ENCODE measurements at places on chromosomes 13 and 19.

DNA sequence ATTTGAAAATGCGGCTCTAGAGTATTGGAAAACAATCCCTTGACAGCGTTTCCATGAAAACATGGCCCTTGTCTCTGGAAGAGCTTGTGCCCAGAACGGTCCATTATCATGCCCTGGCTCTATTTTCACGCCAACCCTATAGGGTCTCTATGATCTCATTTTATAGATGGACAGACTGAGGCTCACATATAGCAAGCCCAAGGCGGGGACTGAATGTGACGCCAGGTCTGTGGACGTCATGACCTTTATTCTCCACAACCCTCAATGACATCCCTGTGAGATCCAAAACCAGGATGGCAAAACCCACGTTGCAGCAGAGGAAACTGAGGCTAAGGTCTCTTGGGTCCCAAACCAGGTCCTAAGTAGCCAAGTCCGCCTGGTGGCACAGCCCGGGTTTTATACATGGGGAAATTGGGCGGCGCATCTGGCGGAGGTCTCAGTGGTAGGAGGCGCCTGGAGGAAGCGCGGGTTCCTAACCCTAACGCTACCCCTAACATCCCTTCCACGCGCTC is 425 bp upstream of the COLGALT1 start:
- DNase-seq = no peak

- DNase-seq = no peak
These were observed 496 bp downstream of the ZNF574 start for GRCh38 chr19:42076380-42076944.

DNA sequence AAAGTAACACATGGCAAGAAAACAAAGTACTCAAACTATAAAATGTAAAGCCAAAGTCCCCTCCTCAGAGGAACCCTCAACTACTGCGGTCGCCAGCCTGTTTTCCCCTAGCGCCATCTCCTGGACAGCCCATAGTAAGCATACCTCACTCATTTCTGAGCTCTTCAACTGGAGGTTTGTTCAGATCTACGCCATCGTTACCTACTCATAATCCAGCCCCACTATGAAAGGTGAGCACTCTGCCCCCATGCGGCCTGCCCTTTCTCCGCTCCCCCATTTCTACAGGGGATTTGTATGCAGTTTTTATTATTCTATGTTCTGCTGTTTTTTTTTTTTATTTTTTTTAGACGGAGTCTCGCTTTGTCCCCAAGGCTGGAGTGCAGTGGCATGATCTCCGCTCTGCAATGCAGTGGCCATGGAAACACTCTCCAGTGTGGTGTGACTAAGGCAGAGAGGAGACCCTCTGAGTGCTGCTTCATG is 26.2 kb downstream of the OPA3 start:
- DNase-seq = peak; percentile 74

GRCh38 chr13:113633485-113633873 is 24.5 kb downstream of the ATP4B start:
- DNase-seq = no peak

- no peak for DNase-seq
These were observed 7.2 kb upstream of the ZNF606 start for GRCh38 chr19:58009666-58010301.

- DNase-seq = no peak
These were observed 13.6 kb downstream of the KLF5 start for GRCh38 chr13:73072239-73072900.

DNA sequence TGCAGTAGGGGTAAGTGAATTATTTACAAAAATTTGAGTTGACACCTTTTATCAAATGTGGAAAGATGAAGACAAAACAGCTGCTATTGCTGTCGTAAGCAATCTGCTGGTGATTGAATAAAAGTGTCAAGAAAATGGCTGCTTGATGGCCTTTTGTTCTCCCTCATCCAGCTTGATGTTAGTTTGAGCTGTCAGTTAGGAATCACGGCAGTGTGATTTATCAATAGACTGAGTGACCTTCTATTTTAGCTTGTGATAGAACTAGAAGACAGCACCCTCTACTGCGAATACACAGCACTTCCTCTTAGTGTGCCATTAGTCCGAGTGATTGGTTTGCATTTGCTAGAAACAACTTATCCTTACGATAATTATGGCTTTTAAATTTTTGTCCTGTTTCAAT is 76.3 kb downstream of the MZT1 start:
- no peak for DNase-seq

- no peak for DNase-seq
These were observed 1205.2 kb upstream of the MIR17HG start for GRCh38 chr13:90142251-90142650.

DNA sequence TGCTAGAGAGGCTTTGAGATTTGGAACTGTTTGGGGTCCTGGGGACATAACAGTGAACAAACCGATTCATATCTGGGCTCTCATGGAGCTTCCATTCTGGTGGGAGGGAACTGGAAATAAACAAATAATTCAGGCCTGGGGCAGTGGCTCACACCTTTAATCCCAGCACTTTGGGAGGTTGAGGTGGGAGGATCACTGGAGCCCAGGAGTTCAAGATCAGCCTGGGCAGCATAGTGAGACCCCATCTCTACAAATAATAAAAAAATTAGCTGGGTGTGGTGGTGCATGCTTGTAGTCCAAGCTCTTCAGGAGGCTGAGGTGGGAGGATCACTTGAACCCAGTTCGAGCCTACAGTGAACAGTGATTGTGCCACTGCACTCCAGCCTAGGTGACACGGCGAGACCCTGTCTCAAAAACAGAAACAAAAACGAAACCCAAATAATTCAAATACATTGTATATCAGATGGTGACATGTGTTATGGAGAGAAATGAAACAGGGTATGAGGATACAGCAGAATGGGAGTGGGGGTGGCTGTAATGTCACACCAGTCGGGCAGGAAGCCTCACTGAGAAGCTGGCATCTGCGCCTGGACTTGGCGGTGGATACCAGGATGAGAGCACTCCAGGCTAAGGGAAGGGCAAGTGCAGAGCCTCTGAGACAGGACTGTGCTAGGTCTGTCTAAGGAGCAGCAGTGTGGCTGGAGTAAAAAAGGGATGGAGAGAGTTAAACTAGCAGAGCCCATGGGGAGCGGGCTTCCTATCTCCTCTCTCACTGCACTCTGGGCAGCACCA is 131.1 kb upstream of the ZNF536 start:
- DNase-seq = no peak

- DNase-seq = no peak
These were observed 66.3 kb downstream of the MAP4K1 start for GRCh38 chr19:38551450-38551813.

GRCh38 chr19:31214086-31214485 is 135.2 kb downstream of the TSHZ3 start:
- DNase-seq = no peak

- no peak for DNase-seq
These were observed 4.2 kb downstream of the KLK3 start for GRCh38 chr19:50858886-50859285.

DNA sequence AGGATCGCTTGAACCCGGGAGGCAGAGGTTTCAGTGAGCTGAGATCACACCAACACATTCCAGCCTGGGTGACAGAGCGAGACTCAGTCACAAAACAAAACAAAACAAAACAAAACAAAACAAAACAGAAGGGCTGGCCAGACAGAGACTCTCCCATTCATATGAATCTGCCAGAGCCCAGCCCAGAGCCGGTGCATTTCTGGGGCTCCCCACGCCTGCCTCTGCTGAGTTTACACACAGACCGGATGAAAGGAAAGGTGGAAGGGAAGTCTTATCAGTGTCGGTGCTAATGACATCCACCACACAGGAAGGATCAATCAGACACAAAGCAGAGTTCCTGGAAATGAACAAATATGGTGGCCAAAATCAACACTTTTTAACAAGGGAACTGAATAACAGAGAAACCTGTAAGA is 6.8 kb downstream of the TRAPPC6A start:
- peak; percentile 59 for DNase-seq

GRCh38 chr19:35710784-35711723 is 6.7 kb downstream of the ZBTB32 start:
- DNase-seq = no peak

DNA sequence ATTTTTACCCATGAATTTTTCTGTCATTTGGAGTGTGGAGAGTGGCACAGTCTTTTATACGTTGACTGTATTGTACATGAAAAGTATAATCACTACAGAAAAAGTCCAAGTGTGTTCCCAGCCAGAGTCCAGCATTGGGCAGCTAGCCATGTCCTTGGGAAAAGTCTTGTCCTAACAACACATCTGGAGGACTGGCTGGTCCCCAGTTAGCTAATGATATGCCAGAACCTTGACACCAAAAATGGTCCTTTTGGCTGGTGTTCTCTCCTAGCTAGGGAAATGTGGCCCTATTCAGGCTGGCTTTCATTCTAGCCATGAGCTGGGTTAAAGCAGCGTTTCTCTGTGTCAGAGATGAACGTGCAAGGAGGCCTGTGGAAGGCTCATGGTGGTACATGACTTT is 98.9 kb downstream of the ESD start:
- DNase-seq = no peak

GRCh38 chr13:106986687-106987426 is 418.9 kb upstream of the ARGLU1 start:
- DNase-seq = no peak

GRCh38 chr13:112876305-112877000 is 92.6 kb upstream of the MCF2L start:
- DNase-seq = no peak

- DNase-seq = no peak
These were observed 725.2 kb upstream of the SLITRK1 start for GRCh38 chr13:84607261-84608013.

- DNase-seq = no peak
These were observed 4.6 kb downstream of the UBA2 start for GRCh38 chr19:34432797-34433196.

GRCh38 chr19:11142528-11143171 is 12.9 kb downstream of the SPC24 start:
- DNase-seq = peak; percentile 71

DNA sequence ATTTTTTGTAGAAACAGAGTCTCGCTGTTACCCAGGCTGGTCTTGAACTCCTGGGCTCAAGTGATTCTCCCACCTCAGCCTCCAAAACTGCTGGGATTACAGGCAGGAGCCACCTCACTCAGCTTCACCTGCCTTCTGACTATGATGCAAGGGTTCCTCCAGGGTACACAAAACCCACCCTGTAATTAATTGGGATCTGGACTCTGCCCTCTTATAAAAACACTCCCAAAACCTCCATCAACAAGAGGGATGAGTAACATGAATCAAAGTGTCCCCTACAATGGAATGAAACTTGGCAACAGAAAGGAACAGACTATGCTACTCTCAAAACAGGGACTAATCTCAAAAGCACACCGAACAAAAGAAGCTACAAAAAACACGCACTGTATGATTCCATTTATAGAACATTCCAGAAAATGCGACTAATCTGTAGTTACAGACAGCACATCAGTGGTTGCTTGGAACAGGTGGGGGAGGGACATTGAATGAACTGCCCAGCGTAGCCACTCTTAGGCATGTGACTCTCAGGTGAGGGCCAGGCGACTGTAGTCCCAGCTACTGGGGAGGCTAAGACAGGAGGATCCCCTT is 3.2 kb upstream of the PRR36 start:
- DNase-seq = no peak

- peak; percentile 63 for DNase-seq
These were observed 6.7 kb upstream of the PCDH17 start for GRCh38 chr13:57624565-57625435.

DNA sequence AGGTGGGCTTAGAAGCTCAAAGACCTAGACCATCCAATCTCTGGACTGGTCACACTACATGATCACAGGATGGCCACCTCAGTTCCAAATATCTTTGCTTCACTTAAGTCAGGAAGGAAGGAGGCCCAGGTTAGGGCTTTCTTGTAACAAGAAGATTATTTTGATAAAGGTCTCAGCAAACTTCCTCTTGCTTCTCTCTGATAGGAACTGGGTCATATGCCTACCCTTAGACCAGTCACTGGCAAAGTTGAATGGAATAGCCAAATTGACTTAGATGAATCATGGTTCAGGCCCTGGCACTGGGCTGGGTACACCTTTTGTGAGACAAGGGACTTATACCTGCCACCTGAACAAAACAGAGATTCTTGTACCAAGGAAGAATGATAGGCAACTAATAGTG is 11.0 kb downstream of the FRY start:
- no peak for DNase-seq

- DNase-seq = no peak
These were observed 117.2 kb downstream of the SLITRK5 start for GRCh38 chr13:87788363-87788762.

- DNase-seq = no peak
These were observed 117.6 kb upstream of the MAB21L1 start for GRCh38 chr13:35594096-35594495.

DNA sequence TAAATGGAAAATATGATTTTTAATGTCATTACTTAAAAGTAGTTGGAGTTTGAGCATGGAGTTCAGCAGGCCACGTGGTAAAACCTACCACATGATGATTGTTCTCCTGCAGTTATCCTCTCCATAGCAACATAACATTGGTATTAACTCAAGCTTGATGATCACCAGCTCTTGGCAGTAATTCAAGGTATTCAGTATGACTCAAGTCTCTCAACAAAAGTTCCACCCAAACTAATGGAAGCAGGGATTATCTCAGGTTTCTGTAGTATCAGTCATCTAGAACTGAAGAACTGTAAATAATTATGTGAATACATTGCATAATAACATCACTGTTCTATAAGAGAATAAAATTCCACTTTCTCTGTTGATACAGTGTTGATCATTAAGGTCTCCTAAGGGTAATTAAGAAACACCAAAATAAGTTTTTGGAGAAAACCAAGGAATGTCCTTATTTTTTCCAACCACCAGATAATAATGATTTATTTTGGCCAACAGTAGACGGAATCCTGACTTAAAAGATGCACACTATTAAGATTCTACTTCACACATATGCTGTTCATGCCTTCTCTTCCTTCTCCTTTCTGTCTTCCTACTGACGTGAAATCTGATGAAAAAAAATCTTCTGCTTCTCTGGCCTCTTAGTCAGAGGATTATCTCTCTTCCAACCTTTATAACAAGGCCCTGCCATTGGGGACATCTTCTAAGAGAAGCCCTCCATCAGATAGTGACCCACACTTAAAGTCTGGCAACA is 1092.3 kb downstream of the EFNB2 start:
- DNase-seq = no peak

- DNase-seq = peak; percentile 66
These were observed at the start of gene PDX1 for GRCh38 chr13:27919934-27920676. Gene PDX1 (plus strand): TSS chr13:27920000. CDS start chr13:27920139, 139 bp downstream.

DNA sequence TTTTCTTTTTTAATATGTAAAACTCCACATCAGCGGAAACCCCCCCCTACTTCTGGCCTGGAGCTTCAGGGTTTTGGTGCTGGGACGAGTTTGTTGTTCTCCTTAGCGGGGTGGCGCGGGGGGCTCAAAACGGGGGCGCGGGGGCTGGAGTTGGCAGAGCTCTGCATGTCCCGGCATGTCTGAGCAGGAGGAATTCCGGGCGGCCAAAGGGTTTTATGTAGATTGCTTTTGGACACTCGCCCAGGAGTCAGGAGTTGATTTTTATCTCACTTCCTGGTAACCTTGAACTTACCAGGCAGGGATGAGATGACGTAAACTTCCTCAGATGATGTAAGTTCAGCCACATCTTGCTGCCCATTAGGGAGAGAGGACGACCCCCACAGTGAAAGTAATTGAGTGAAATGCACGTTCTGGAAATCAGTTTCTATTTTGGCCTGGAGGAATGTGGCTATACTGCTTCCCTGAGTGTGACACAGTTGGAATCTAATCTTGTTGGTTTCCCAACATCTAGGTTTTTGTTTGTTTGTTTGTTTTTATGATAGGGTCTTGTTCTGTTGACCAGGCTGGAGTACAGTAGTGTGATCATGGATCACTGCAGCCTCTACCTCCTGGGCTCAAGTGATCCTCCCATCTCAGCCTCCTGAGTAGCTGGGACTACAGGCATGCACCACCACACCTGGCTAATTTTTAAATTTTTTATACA is 21.0 kb upstream of the GDF15 start:
- peak; percentile 15 for DNase-seq

Measured in endothelial cell (in vitro differentiated cells).